Stimulated activated CD8-positive, alpha-beta memory T cell treated with anti-CD3 and anti-CD28 coated beads, Interleukin-15, amount 100 ng/mL, for 4 hours (primary cell): ENCODE measurements at places on chromosomes 7 and 10.

DNA sequence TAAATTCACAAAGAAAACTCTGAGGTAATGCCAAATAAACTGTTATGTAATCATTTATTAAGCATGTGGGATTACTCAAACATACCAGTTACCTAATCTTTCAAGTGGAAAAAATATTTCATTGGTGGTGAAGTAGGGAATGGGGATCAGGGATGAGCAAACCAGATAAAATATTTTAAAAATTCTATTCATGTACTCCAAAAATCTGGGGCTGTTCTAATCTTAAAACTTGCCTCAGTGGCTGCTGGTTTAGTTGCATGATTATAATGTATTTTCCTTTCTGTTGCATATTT lies 19.5 kb downstream of the LMOD2 start:
- DNase-seq, result no peak

GRCh38 chr10:44805466-44806210 lies 105.5 kb upstream of the TMEM72 start:
- DNase-seq, result no peak

DNA sequence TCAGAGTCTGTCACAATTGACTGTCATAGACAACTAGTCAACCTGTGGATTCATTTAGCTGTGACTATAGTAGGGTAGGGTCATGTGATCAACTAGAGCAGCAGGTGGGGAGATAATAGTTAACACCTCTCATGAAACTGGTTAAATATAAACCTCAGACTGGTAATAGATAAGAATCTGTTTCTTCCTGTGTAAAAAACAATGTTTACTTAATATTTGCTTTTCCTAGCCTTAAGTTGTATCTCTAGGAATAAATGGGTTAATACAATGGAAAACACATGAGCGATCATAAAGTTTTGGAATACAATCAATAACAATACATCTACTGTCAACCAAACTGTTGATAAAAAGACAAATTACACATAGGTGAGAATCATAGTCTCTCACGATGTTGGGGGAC lies 43.4 kb upstream of the ITGB8 start:
- no peak for DNase-seq

DNA sequence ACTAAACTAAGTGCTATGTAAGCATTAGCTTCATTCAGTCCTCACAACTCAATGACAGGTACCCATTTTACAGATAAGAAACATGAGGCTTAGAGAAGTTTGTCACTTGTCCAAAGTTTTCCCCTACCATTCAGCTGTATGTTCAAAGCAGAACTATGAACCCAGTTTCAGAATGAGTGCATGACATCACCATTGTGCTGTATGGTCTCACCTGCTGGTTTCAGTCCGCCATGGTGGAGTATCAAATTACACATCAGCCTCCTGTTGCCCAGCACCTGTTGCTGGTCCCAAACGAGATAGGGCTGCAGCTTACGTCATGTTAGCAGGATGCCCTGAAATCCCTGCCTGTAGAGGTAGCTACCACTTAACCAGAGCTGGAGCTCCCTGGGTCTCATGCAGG lies 95.0 kb downstream of the DYNC1I1 start:
- no peak for DNase-seq

GRCh38 chr10:74383642-74384041 lies 232.6 kb downstream of the ADK start:
- no peak for DNase-seq

- DNase-seq, result no peak
Measured at GRCh38 chr7:31299336-31299735, 41.2 kb downstream of the NEUROD6 start.

DNA sequence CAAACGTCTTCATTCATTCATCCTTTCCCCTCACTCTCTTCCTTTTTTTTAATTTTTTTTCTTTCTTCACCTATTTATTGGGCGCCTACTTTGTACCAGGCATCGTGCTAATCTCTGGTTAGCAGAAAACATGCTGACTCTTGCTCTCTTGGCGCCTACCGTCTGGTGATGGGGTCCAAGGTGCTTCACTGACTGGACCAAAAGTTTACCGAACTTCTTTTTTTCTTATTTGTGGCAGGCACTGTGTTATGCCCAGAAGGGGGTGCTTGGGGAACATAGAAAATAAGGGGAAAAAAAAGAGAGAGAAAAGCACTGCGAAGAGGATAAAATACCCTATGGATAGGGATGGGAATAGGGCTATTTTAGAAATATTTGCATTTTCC lies 505 bp upstream of the FAM204A start:
- no peak for DNase-seq

- no peak for DNase-seq
Measured at GRCh38 chr7:12210179-12211053, 678 bp upstream of the TMEM106B start.

- DNase-seq, result no peak
Measured at GRCh38 chr10:117409549-117410305, 34.5 kb upstream of the PDZD8 start.

DNA sequence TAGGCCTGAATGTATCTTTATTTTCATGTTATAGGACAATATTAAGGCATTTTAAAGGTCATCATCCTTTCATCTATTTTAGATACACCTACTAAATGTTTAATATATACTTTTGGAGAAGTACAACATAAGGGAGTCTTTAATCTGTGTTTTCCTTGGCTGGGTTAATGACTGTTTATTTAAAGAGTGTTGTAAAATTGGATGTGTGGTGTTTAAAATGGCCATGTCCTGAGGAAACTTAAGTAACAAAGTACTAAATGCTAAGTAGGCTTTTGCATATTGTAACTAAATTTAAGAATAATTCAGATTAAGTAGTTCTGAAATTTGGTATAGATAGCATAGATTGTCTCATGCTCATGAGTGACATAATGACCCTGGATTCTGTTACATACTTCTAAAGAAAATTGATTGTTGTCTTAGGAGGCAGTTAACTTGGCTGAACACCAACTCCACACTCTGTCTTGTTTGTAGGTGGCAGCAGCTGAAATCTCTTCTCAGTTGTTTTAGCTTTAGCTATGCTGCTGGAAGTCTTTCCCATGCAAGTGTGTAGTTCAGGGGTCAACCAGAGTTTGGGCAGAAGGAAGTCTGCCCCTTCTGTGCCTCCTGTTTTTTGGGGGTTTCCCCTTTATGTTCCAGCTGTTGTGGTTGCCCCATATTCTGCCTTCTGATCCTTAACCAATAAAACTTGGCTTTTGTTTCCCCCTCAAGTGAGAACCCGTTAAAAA lies 29.2 kb downstream of the DLD start:
- DNase-seq, result no peak

GRCh38 chr7:69564454-69565417 lies 33.5 kb upstream of the AUTS2 start:
- no peak for DNase-seq

GRCh38 chr10:124294811-124295770 lies 123.6 kb downstream of the OAT start:
- no peak for DNase-seq

DNA sequence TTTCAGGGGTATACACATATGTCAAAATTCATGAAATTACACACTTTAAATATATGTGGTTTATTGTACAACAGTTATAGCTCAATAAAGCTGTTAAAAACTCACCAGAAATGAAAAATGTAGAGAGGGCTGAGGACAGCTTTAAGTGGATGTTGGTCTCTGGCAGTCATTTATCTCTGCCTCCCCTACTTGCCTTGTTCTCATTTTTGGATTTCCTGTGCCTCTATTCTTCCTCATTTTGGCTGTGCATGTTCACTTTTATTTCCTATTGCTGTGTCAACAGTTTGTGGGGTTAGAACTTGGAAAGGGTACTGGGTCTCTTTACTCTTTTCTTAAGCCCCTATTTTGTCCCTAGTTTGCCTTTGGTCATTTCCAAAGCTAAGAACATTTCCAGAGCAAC lies 18.6 kb upstream of the MEST start:
- no peak for DNase-seq

DNA sequence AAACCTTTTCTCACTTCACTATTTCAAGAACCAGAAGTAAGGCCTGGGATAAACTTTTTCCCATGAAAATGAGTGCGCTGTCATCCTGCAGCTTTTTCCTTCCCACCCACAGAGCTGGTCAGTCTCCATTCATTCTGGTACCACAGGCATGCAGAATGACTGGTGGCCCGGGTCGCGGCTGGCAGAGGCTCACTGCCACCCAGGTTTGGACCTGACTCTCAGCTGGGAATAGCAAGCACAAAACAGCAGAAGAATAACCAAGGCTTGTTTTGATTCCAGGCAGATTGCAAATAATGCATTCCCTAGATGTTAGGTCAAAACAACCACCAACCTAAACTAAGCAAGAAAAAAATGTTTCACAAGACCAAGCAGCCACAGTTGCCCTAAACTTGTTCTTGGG lies 190.5 kb upstream of the NRP1 start:
- DNase-seq, result no peak

DNA sequence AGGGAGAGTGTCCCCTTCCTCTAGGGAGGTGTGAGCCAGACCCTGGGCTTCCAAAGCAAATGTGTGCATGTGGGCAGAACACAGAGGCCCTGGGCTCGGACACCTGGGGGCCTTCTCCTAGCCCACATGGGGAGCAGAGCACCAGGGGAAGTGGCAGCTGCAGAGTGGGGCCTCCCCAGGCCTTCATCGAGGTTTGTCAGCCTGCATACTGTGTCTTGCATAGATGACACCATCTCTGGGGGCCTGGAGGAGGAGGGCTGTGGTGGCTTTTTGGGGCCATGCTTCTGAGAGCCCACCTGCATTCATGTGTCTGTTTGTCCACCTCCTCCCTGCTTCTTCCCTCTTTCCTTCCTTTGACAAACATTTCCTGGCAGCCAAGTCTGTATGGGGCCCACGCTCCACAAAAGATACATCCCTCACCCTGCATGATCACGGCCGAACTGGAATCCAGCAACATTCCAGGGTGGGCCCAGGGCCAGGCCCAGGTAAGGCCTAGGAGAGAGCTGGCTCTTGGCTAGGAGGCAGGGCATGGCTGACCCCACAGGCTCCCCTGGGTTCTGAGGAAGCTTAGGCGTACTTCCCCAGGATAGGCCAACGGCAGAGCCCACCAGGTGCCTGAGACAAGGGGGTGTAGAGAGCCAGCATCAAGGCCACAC lies 79.2 kb downstream of the ZMIZ1 start:
- no peak for DNase-seq
